ENCODE measurements at places on chromosomes 6 and 20.
A peak's percentile ranks its signal among the peaks of the same experiment; 100 is the strongest.

- no peak for DNase-seq
These were observed 9.0 kb downstream of the SFT2D1 start for GRCh38 chr6:166333172-166333995.

- no peak for DNase-seq
These were observed 132.4 kb upstream of the MAN1A1 start for GRCh38 chr6:119481976-119482375.

GRCh38 chr20:62804021-62804626, 511 bp upstream of the OGFR start:
- no peak for DNase-seq

DNA sequence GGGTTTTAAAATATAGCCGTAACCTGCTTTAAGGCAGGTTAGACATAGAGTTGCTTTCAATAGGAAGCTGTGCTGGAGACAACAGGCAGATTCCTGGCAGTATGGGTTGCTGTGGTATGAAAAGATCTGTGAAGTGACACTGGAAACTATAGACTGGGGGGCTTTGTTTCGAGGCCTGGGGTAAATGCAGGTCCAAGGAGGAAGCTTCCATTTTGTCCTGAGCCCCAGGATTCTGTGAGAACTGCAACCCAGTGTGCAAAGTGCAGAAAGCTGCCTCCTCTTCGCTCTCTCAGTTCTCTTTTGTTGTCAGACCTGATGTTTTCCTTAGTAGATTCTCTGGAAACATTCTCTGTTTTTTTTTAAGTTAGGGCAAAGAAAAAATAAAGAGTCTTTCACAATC, 86.9 kb downstream of the LYRM4 start:
- no peak for DNase-seq

- DNase-seq: no peak
These were observed 17.2 kb upstream of the NOX3 start for GRCh38 chr6:155472886-155473285.

DNA sequence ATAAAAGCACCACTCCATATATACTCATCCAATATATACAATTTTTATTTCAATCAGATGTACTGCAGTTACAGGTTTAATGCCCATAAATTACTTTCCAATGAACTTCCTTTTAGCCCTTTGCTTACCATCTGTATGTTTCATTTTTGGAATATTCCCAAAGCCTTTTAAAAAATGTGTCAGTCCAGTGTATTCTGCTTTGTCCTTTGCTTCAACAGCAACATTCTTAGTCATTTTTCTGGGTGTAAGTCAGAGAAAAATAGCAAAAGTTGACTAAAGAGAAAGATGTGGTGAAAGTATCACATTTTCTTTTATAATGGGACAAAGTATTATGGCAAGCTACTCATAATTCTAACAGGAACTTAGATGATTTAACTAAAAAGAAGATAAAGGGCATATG, 15.2 kb downstream of the DSE start:
- peak; percentile 57 for DNase-seq

DNA sequence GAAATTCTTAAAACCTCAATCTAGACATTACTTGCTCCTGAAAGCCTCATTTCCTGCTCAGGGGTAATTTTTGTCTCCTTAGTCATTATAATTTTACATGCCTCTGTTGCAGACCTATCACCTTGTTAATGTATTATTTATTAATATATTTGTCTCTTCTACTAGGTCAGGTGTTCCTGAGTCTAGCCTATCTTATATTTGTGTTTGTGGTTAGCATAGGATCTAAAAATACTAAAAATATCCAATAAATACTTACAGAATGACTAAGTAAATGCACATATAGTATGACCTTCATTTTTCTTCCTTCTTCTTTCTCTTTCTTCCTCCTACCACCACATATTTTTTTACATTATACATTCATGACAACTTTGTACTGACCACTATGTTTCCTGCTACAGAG, 268.9 kb upstream of the HS3ST5 start:
- DNase-seq: no peak

GRCh38 chr20:60087563-60088105, 129.4 kb downstream of the CDH26 start:
- DNase-seq: no peak

GRCh38 chr6:35916056-35916455, 4.8 kb downstream of the SRPK1 start:
- no peak for DNase-seq

DNA sequence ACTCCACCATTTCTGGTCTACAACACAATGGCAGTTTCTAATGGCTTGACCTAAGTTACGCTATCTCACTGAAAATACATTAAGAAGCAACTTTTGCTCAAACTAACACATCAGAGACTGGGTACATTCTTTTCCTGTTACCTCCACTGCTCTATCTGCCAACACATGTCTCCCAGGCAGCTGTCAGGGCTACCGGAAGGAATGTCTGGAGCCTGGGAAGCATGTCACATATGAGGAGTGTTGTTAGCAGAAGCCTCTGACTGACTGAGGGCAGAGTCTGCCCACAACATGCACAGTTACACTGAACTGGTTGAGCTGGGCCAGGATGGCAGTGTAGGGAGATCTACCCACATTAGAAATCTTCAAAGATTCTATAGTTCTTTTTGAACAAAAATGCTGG, 264.5 kb downstream of the KIF16B start:
- DNase-seq: peak; percentile 6

DNA sequence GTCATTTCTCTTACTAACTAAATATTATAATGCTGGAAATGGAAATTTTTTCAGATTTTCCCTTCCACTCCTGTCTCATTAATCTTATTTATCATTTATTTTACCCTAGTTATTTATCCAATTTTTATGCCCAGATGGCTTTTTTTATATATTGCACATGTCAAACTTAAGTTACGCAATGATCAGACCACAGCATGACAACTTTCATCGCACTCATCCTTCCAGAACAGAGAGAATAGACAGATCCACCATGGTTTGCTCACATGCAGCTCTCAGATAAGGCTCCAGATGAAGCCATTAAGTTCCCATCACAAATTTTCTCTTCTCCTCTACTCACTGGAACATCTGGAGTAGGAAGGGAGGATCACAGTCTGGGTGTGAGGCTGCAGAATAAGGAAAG, 48.7 kb downstream of the MAP7 start:
- no peak for DNase-seq

DNA sequence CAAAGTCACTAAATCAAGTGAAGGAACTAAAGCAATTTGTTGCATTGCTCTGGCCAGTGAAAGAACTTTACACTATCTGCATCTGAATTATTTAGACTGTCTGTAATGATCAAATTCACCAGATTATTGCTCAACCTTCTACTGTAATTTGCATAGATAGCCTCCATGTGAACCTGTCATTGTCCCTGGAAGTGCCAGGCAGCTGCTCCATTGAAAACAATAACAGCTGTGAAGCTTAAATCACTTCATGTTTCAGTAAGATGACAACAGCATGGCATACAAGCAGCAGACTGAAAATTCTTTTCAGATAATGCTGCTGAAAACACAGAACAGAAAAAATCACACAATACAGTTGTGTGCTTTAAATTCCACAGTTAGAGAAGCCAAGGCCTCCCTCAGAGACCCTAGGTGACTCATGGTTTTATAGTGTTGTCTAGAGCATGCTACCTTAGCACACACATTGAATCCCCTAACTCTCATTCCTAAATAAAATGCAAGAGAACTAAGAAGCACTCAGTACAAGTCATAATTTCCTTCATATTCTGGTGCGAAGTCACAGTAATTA, 248.9 kb downstream of the TPBG start:
- no peak for DNase-seq

DNA sequence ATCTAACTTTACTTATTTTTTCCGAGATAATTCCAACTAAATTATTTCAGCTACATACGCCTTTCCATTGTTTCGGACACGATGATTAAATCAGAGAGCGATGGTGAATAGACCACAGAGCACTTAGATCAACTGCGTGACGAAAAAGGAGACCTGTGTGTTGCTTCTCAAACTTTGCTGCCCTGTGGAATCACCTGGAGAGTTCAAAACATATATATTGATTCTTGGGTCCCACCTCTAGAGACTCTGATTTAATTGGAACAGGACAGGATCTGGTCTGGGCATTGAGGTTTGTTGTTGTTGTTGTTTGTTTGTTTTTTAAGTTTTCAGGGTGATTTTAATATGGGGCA, 401 bp upstream of the TNFRSF21 start:
- DNase-seq: no peak

- DNase-seq: no peak
These were observed 17.2 kb upstream of the WFDC10A start for GRCh38 chr20:45612314-45612713.

DNA sequence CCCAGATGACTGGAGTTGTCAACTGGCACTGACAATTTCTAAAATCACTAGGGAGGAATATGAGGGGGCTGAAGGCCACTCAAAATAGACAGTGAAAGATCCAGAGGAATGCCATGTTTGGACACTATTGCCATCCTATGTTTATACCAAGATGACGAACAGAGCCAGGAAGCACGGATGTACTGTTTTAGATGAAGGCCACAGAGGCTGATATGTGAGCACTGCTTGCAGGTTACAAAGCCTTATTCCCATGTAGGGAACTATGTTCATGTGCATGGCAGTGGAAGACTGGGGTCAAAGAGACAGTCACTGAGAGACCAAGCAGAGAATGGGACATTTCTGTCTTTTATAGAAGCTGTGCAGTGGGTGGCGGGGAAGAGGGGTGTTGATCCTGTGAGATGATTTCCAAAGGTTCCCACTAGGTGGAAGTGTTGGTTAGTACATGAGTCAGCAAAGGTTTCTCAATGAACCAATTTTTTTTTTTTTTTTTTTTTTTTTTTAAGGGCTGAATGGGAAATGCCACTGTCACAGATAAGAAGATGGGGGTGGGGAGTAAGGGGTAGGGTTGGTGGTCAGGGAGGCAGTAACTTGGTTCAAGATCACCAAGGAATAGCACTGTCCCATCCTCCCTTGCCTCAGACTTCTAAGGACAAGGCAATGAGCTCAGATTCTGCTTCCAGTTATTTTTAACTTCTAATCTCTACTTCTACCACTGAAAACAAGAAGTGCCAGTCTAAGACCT, 46.7 kb upstream of the MOCS1 start:
- DNase-seq: peak; percentile 42

- DNase-seq: no peak
These were observed 15.5 kb upstream of the TCFL5 start for GRCh38 chr20:62876902-62877816.

GRCh38 chr6:12001004-12001705, 11.0 kb upstream of the HIVEP1 start:
- DNase-seq: no peak

DNA sequence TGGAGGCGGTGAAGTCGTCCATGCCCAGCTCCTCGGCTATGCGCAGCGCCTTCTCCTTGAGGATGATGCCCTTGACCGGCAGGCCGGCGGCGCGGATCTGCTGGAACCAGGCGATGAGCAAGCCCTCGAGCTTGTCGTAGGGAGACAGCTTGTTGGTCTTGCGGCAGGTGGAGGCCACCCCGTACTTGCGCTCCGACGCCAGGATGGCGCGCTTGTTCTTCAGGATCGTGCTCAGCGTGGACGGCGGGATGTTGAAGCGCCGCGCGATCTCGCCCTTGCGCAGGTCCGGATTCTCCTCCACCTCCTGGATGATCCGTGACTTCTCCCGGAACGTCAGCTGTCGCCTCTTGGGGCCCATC, 435 bp downstream of the CENPB start:
- peak; percentile 57 for DNase-seq

- peak; percentile 69 for DNase-seq
These were observed 667.9 kb downstream of the EPM2A start for GRCh38 chr6:145067430-145067829.

DNA sequence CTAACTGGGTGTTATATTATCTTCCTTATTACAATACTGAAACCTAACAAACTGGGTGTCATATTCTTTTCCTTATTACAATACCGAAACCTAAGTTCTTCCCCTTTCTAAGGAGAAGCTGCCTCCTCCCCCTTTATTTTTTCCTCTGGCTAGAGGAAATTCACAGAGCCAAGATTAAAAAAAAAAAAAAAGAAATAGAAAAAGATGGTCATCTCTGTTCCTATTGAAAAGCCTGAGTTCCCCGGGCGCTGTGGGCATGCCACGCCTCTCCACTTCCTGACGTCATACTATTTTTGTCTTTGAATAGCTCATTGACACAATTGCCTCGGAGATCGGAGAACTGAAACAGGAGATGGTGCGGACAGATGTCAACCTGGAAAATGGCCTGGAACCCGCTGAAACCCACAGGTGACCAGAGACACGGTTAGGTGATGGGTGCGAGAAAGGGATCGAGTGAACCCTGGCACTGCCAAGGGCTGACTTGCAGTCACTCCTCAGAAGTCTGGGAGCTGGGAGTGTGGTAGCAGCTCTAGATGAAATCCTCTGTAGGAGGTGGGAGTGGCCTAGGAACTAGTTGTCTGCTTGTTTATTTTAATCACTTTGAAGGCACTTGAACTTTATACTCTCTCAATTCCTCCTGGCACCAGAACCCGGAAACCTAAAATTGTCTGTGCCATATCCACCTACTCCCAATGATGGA, 82.2 kb upstream of the NAA20 start:
- no peak for DNase-seq

DNA sequence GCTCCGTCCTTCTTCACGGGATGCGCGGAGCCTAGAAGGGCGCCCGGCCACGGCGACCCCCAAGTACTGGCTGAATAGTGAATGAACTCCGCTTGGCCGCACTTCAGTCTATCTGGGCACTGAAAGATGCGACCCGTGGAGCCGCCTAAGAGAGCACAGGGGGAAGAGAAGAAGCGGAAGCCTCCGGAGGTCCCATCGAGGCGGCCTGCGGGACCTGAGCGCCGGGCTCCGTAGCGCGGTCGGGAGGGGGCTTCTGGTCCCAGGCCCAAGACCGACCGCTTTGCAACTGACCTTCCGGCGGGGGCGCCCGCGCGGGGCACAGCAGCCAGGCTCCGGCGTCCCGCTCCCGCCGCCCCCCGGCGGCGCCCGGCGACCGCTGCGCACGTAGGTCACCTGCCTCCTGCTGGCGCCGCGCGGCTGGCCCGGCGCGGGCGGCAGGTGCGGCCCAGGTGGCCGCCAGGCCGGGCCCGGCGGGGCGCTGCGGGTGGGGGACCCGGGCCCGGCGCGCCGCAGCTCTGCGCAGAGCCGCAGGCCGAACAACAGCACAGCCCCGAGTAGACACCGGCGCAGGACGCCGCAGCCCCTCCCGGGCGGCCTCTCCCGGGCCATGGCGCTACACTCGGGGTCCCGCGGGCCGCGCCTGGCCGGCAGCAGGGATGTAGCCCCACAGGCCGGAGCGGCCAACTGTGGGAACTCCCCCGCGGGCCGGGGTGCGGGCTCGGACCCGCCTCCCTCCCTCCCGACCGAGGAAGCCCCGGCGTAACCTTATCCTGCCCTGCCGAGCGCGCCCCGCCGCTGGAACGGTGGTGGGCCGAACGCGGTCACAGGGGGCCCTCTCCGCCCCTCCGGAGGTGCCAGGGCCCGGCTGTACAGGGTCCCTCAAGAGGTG, at the start of gene METTL24:
TSS of gene METTL24 (minus strand) at position 686 of the 889 bp plus-strand sequence. CDS start at position 609, 77 bp downstream.
- DNase-seq: peak; percentile 11

GRCh38 chr6:31797588-31797987, 2.0 kb upstream of the VARS1 start:
- DNase-seq: no peak

DNA sequence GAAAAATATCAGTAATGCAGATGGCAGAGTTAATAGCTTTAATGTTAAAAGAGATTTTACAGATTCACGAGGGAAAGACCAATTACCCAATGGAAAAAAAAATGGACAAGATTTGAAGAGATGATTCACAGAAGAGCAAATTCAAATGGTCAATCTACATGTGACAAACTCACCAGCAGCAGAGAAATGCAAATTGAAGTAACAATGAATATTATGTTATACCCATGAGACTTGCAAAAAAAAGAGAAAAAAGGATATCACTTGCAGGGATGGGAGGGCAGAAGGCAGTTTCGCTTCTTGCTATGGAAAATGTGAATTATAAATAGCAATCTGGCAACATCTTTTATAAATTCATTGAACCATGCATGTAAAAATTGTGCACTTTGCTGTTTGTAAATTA, 55.9 kb downstream of the PROKR2 start:
- DNase-seq: no peak

- DNase-seq: no peak
These were observed 410.5 kb upstream of the RNF217 start for GRCh38 chr6:124551711-124552233.
